ENCODE measurements at places on chromosomes 2 and 18.

GRCh38 chr2:1254662-1255343, 158.5 kb upstream of the TPO start:
- DNase-seq, result no peak

DNA sequence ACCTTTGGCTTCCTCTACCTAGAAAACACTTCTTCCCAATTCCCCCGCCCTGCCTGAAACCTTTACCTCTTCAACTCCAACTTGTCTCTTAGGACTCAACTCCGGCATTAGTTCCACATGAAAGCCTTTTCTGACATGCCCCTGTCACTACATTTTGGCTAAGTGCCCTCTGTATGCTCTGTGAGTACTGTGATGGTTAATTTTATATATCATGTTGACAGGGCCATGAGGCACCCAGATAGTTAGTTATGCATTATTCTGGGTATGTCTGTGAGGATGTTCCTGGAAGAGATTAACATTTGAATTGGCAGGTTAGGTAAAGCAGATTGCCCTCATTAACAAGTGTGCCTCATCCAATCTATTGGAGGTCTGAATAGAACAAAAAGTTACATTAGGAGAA, 75.6 kb upstream of the NCKAP5 start:
- DNase-seq, result no peak

DNA sequence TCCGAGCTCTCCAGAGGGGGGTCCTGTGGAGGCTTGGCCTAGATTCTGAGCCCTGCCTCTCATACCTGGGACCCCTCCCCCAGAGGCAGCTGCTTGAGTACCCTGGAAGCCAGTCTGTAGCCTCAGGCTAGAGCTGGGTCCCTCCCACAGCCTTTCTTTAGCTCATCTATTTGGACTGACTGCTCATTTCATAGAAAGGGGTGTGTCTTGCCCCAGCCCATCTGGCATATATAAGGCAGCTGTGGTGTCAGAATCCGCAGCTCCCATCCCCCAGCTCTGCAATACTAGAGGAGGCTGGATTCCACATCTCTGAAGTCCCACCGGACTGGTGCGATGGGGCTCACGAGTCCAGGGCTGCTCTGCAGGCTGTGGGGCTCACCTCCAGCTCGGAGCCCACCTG, 26.1 kb downstream of the MPHOSPH10 start:
- no peak for DNase-seq

DNA sequence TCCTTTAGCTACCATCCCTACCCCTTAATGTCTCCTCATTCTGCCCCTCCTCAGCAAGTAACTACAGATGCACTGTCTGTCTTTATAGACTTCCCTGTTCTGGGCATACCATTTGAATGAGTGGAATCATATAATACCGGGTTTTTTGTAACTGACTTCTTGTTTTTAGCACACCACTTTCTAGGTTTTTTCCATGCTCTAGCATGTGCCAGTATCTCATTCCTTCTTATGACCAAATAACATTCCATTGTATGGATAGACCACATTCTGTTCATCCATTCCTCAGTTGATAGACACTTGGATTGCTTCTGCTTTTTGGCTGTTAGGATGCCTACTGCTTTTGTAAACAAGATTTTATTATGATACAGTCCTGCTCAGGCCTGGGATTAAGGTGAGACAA, 154.7 kb downstream of the TSN start:
- DNase-seq, result no peak

GRCh38 chr18:48827291-48828193, 123.2 kb downstream of the SMAD7 start:
- DNase-seq, result no peak

- DNase-seq, result no peak
These were observed 42.9 kb upstream of the SPHKAP start for GRCh38 chr2:228224410-228224809.

DNA sequence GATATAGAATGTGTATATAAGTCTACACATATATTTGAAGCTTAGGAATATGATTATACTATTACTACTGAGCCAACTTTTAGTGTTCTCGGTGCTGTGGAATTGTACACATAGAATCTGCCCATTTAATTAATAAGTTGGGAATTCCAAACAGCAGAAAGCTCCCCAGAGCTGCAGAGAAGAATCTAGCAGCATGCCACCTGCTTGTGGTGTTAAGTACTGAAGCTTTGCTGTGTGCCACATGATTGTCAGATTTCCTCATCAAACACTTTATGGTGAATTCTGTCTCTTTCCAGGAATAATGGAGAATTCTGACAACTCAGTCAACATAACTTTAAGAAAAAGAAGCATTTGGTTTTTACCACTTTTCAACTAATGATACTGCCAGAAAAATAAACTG, 117.8 kb downstream of the WDSUB1 start:
- no peak for DNase-seq

DNA sequence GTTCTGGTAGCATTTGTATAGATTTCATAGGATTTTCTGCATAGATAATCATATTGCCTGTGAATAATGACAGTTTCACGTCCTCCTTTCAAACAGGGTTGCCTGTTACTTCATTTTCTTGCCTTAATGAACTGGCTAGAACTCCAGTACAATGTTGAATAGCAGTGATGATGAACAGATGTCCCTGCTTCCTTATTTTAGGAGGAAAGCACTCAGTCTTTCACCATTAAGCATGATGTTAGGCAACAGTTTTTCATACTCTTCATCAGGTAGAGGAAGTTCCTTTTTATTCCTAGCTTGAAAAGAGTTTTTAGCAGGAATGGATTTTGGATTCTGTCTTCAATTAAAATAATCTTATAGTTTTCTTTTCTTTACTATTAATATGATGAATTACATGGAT, 39.7 kb downstream of the C2orf76 start:
- no peak for DNase-seq

- DNase-seq, result no peak
These were observed 217.8 kb downstream of the SETBP1 start for GRCh38 chr18:44898498-44898897.

DNA sequence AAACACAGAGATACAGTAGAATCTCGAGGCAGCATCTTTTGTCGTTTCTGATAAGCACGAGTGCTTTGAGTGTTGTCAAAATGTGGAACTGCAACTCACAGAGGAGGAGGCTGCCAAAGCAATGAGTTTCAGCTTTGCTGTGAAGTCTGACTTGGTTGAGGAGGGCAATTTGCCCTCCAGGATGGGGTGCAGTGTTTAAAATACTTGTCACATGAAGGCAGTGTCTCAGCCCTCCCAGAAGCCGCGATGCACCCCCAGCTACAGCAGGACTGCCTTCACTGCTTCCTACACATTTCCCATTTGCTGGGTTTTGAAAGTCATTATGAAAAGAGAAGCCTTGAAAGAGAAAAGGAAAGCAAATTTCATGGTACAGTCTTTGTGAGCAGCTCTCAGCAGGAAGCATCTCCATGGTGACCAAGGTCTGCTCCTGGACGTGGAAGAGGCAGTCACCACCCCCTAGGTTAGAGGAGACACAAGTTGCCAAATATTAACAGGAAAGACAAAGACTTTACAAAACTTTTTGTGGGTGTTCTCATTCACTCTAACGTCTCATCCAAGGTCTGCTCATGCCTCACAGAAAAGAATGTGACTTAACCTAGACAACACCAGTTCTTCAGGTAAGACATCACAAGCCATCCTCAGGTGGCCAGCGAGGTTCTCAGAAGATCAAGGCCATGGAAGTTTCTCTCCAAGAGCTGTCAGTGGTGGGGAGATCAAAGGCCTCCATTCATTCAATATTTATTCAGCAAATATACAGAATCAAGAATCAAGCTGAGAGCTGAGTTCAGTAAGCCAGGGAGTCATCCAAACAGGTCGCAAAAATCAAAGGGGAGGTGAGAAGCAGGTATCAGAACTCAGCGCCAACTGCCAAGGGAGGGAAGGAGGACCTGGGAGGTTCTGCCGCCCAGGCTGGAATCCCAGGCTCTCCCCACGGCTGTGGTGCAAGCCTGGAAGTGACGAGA, 476.0 kb downstream of the EIPR1 start:
- no peak for DNase-seq

DNA sequence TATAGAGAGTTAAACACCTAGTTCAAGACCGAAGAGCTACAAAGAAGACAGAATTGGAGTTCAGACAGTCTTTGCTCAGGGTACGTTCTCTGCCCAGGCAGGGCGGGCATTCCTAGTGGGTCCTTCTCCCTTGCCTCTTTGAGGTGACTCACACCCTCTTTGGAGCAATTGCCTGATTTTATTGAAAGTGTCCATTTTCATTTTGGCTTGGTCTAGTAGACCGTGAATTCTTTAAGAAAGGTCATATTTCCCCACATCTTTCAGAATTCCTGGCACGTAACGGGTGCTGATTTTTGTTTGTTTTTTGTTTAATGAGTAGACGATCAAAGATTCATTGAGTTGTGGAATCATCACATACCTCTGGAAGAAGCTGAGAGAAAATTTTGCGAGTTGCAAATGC, 871.5 kb downstream of the RNF144A start:
- DNase-seq, result no peak

DNA sequence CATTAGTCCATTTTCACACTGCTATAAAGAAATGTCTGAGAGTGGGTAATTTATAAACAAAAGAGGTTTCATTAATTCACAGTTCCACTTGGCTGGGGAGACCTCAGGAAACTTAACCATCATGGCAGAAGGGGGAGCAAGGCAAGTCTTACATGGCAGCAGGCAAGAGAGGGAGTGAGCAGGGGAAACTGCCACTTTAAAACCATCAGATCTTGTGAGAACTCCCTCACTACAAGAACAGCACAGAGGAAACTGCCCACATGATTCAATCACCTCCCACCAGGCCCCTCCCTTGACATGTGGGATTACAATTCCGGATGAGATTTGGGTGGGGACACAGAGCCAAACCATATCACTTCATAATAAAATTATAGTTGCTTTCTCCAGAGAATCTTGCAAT, 365.5 kb upstream of the ID2 start:
- no peak for DNase-seq

DNA sequence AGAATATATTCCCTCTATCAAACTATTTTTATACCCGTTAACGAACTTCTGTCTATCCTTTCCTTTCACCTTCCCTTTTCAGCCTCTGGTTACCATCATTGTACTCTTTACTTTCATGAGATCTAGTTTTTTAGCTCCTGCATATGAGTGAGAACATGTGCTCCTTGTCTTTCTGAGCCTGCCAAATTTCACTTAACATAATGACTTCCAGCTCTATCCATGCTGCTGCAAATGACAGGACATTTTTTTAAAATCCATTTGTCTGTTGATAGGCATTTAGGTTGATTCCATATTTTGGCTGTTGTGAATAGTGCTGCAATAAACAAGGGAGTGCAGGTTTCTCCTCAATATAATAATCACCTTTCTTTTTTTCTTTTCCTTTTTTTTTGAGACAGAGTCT, 8.2 kb upstream of the CCDC195 start:
- no peak for DNase-seq

- no peak for DNase-seq
These were observed 234.3 kb downstream of the ALK start for GRCh38 chr2:29687121-29687520.

DNA sequence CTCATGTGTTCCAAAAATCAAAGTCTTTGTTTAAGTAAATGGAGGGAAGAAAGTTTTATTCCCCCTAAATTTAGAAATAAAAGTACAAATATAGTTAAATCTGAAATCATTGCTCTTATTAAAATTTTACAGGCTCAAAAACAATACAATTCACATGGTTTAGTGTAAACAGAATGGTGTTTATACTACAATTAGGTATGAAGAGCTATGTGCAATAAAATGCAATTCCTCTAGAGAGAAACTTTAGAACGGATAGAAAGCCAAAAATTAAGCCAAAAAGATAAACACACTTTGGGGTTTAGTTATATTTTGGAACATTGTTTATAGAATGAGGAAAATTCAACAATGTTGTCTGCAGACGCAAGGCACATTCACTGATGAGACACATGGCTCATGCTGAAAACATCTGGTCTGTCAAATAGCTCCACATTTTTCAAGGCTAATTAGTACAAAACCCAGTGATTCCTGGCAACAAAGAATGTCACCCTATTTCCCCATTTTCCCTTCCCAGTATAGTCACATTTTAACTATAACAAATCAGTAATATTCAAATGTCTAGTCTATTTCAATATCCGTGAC, 103.3 kb downstream of the EXOC6B start:
- DNase-seq, result no peak

DNA sequence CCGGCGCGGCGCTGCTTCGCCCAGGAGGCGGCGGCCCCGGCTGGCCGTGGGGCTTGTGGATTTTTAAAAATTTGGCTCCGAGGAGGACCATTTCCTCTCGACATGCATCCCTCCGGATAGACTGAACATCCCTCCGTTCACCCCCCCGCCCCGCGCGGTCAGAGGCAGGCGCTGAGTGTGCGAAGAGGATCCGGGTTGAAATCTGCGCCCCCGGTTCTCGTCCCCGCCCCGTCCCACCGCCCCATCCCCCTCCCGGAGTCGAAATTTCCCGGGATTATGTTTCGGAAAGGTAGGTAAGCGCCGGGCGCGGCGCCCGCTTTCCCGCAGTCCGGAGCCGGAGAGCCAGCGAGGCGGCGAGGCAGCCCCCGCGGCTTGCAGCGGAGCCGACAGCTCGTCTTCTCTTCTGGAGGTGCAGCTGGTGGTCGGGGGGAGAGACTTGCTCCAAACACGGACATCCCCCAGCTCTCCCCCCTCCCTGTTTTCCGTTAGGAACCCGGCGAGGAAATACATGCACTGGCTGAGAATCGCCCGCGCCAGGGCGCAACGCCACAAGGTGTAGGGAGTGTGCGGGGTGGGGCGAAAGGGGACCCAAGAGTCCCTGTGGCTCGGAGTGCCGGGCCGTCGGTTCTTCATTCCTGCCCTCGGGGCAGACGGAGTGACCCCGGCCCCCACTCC, at the start of gene PRKCE:
PRKCE (plus strand) TSS at position 261 of the 675 bp plus-strand sequence.
- no peak for DNase-seq

GRCh38 chr2:196422361-196422760, 217.2 kb upstream of the CCDC150 start:
- no peak for DNase-seq

DNA sequence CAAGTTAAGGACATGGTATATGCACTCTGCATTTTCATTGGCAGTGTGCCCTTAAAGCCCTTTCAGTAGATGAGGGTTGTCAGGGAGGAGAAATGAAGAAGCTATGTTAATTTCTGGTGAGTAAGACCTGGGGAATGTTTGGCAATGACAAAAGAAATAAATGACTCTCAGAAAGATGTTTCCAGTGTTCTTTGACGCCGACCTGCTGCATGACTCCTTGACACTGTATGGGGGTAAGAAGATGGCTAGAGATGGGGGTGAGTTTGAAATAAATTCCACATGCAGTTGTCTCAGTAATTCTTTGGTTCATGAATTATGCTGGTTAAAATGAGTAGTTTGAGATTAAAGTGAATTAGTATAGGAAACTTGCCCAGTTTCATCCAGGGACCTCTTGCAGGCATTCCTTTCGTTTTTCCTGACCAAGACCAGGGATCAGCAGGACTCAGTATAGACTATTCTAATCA, 5.9 kb downstream of the CCDC121 start:
- no peak for DNase-seq

GRCh38 chr2:232885264-232885961, 15.3 kb downstream of the SNORC start:
- DNase-seq, result no peak

DNA sequence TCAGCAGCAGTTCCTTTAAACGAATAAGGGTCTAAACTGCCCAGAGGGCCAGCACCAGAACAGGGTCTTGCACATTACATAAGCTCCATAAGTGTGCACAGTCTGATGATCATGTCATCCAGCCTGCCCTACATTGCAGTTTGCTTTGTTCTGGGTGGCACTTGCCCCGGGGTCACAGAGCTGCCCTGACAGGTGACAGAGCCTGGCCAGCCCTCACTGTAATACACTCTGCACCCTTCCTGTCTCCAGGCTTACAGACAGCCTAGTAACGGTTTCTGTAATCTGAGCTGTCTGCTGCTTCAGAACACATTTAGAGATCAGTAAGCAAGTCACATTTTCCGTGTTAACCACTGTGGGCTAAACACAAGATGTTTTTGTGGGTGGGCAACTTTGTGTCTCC, 213.3 kb downstream of the FAM210A start:
- DNase-seq, result no peak

GRCh38 chr2:231172025-231172424, 26.4 kb upstream of the ARMC9 start:
- no peak for DNase-seq

Measured in stimulated activated CD8-positive, alpha-beta memory T cell treated with anti-CD3 and anti-CD28 coated beads, Interleukin-4, amount 100 ng/mL, for 1 hour (primary cell).